ENCODE measurements at places on chromosomes 12 and 14.

DNA sequence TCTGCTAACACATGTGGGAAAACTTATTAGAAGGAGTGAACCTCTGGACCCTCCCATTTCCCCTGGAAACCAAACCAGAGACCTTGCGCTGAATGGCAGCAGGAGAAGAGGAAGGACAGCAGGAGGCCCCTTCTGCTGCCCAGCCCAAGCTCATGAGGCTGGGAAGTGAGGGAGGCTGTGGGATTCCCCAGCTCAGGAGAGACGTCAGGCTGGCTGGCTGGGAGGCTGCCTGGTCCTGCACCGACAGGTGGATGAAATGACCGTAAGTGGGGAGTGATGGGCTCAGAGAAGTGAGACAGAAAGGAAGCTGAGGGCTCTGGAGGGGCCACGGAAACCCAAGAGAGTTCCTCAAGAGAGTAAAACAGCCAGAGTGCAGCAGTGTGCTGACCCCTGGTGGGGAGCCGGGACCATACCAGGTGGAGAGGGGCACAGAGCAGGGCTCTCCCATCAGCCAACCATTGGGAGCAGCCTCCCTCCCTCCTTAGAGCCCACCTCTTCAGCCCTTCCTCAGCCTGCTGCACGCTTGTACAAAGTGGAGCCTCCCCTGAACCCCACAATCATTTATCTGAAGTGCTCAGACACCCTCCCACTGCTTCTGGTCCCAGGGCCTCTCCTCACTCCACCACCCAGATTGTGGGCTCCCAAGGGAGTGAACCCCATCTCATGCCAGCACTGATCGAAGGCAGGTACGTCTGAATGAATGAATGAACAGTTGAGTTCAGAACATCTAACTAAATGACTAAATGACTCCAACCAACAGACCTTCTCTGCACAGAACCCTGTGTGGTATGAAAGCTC lies 14.0 kb downstream of the TAMALIN start:
- peak; percentile 52 for DNase-seq

DNA sequence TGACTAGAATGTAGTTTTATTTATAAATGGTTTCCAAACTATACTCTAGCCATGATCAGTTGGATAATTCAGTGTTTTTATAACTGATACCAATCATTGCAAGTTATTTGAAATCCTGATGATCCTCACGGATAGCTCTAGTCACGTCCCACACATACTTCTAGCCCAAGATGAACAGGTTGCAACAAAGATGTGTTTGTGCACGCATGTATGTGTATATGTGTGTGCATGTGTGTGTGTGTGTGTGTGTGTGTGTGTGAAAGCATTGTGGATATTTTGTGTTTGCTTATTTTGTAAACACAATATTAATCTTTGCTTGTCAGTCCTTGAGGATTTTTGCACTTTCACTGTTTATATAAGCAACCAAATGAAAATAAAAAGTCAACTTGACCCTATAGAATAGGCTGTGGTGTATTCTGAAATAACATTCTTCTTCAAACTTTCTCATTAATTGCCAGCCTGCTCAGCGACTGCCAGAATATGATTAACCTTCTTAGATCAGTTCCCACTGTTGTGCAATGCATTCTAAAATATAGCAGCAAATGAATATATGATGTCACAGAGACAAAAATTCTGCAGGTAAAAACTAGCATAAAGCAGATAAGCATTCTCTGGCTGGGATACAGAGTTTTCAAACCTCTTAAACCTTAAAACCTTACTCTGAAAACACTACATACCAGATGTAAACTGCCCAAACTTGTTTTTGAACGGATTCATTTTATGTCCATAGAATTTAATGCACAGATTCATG lies 48.8 kb upstream of the HIF1A start:
- no peak for DNase-seq

- no peak for DNase-seq
Measured at GRCh38 chr14:37834275-37834674, 238.8 kb downstream of the TTC6 start.

DNA sequence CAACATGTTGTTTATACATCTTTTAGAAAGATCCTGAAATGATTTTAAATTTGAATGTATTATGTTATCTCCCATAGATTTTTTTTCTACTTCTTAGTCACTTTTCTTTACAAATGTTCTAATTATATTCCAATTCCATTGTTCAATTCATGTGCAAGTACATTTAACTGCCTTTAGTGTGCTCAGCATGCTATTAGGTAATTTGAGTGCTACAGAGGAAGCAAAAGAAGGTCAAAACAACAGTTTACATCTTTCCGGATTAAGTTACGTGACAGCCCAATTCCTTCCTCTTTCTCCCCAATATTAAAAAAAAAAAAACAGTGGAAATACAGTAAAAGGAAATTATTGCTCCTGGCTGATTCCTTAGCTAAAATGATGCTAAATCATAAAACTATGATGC lies 98.3 kb downstream of the RTN1 start:
- DNase-seq: no peak

- DNase-seq: no peak
Measured at GRCh38 chr12:88185279-88185678, 43.2 kb downstream of the TMTC3 start.

- DNase-seq: no peak
Measured at GRCh38 chr12:32475724-32476123, 76.4 kb downstream of the FGD4 start.

GRCh38 chr14:61186341-61187195 lies 94.6 kb downstream of the TMEM30B start:
- no peak for DNase-seq

DNA sequence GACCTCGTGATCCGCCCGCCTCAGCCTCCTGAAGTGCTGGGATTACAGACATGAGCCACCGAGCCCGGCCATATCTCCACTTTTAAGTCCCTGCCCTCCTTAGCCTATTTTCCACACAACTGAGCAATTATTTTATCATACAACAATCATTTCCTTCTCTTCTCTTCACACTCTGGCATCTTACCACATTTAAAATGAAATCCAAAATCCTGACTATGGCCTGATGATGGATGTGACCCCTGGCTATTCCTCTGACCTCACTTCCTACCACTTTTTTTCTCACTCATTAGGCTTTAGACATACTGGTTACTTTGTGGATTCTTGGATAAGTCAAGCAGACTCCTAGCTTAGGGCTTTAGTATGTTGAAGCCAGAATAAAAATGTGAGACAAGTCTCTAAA lies 21.9 kb upstream of the EID3 start:
- no peak for DNase-seq

DNA sequence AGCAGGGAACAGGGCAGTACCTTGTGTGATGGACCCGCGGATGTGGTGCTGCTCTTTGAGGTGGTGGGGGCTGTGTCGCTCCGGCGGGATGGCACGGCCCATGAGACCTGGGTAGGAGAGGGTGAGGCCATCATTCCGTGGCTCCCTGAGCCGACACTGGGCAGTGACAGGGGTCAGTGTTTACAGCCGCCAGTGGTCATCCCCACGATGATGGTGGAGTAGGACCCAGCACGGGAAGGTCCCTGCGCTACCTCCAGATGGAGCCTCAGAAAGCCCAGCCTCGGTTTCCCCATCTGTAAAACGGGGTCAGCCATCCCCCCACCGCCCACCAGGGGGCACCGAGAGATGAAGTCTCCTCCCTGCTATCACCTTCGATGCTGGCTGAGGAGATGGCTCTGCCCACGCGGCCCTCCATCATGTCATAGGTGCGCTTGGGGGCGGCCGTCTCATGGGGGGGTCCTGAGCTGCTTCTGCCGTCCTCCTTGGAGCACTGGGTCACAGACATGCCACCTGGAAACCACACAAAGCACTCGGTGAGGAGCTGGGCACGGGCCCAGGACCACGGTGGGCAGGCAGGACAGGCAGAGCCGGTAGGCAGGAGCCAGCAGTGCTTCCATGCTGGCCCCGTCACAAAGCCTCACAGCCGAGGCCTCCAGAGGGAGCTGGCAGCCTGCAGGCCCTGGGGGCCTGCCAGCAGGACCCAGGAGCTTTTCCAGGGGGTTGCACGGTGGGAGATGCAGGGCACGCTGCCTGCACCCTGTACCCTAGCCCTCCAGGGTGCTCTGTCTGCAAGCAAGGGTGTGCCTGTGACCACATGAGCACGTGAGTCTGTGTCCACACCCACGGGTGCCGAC lies 53.1 kb downstream of the RFLNA start:
- DNase-seq: no peak

- no peak for DNase-seq
Measured at GRCh38 chr12:104344682-104345081, 41.1 kb downstream of the EID3 start.

- no peak for DNase-seq
Measured at GRCh38 chr14:77862154-77862786, 62.4 kb downstream of the ADCK1 start.

GRCh38 chr12:124213666-124214347 lies 81.1 kb upstream of the RFLNA start:
- DNase-seq: no peak

GRCh38 chr12:26566675-26567074 lies 266.3 kb downstream of the ITPR2 start:
- no peak for DNase-seq

- no peak for DNase-seq
Measured at GRCh38 chr14:101774006-101774795, 12.7 kb downstream of the PPP2R5C start.

GRCh38 chr14:89279649-89280232 lies 137.3 kb downstream of the FOXN3 start:
- DNase-seq: no peak

DNA sequence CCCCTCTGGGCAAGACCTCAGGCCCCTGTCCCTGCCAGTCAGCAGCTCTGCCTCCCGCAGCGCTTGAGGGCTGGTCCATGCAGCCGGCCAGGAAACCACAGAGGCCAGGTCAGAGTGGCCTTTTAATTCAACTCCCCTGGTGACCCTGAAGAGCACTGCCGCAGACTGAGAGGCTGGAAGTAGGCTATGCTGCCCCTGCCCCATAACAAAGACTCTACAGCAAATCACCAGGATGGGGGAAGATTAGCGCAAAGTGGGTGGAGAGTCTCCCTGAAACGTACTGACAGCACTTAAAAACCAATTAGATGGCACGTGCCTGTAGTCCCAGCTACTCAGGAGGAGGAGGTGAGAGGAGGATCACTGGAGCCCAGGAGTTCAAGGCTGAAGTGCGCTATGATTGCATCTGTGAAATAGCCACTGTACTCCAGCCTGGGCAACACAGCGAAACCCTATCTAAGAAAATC lies 70.5 kb downstream of the ITPK1 start:
- no peak for DNase-seq

DNA sequence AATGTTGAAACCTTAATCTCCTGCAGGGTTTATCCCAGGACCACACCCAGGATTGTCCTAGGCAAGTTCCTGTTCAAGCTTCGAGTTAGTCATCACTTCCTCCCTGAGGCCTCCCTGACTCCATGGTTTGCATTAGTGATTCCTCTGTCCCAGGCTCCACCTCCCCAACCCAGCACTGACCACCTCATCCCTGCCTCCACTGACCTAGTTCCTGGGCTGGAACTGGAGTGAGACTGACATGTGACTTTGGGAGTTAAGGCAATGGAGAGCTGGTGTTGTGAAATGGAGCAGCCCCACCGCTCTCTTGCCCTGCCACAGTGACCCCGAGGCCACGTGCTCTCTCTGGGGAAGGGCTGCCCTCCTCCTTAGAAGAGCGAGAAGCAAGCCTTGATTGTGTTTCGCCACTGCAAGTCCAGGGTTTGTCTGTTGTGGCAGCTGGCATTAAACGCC lies 15.8 kb upstream of the DTX1 start:
- no peak for DNase-seq

DNA sequence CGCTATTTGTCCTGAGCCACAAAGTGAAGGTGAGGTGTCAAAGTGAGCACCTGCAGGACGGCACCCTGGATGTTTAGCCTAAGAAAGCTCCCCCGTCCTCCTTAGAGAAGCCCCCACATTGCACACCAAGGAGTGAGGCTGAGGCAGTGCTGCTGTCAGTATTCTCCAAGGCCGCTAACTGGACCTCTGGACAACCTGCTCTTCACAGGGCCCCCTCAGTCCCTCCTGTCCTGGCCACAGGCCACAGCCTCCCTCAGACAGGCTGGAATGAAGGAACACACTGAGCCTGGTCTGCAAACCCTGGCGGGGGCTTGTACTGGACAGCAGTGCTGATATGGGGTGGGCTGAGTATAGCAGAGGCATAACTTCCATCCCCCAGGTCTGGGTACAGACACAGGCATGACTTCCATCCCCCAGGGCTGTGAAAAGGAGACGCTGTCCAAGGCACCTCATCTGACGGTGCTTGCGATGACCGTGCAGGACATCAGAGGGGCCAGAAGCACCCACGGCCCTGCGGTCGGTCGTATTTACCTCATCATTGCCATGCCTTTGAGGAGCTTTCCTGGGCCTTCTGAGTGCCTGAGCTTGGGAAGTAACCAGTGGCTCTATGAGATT lies 82.4 kb upstream of the DIO3 start:
- DNase-seq: no peak

DNA sequence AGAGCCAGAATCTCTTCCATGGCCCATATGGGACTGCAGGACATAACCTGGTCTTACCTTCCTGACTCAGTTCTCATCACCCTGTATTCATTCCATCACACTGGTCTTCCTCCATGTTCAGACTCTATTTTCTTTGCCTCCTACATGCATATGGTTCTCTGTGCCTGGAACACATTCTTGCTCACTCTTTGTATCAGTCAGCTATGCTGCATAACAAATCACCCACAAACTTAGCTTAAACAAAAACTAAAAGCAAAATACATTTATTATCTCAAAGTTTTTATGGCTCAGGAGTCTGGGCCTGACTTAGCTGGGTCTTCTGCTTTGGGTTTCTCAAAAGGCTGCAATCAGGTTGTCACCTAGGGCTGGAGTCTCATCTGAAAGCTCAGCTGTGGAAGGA lies 712.6 kb upstream of the TBX3 start:
- DNase-seq: no peak

GRCh38 chr12:128365032-128365431 lies 98.1 kb downstream of the TMEM132C start:
- DNase-seq: no peak

GRCh38 chr12:116670859-116671258 lies 67.0 kb downstream of the SPRING1 start:
- DNase-seq: no peak

DNA sequence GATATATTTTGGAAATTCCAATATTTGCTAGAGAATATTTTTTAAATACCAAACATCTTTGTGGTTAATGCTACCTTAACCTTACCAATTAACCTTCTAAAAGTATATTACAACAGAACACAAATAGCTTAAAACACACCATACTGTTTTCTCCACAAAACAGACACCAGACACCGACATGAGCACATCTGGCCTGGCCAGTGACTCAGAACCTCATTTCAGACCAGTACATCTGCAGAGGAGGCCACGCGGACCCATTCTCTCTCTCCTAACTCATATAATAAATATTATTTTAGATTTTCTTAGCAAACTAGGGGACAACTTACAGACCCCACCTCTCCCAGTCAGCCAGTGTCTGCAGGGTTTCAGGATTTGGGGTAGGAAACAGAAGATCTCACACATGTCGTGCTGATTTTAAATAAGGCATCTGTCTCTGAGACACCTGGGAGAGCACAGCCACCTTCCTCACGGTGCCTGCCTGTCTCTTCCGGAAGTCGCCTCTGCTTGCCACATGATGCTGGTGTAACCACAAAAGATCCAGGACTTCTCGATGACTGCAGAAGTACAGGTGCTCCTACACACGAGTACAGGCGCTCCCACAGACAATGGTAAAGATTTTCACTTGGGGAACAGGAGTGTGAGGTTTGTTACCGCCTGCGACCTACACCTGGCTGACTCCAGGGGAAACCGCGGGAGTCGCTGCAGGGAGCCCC lies 9.7 kb upstream of the ANKLE2 start:
- no peak for DNase-seq

GRCh38 chr12:113462117-113462774 lies 9.4 kb downstream of the LHX5 start:
- DNase-seq: peak; percentile 75
